Cerebellar cortex (tissue), 1 donor: ENCODE measurements at places on chromosomes 2 and 18.
A peak's percentile ranks its signal among the peaks of the same experiment; 100 is the strongest.

DNA sequence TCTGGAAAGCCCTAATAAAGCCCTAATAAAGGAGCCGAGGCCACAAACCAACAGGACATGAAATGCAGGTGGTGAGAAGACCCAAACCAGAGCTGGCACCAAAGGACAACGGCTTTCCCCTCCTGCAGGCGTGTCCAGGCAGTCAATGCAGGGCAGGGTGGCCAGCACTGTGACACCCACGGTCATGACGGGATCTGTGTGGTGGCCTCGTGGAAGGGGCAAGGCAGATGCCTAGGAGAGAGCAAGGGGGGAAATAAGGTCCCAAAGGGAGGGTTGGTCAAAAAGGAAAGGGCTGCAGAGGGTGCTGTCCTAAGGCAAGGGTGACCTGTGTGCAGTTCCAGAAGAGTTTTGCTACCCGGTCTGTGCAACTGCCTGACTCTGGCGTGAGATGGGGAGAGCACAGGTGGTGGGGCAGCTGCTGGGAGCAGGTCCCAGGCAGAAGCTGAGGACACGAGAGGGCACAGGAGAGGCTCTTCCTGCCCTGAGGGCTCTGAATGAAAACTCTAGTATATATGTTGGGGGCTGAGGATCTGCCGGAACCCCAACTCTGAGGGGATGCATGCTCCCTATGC lies 156.7 kb downstream of the TPO start:
- no peak for DNase-seq

GRCh38 chr18:76720683-76721082 lies 101.7 kb upstream of the ZNF236 start:
- DNase-seq, result no peak

- DNase-seq, result peak; percentile 20
Measured at GRCh38 chr2:236752096-236752495, 182.5 kb downstream of the ACKR3 start.

GRCh38 chr18:4077721-4078120 lies 377.4 kb downstream of the DLGAP1 start:
- no peak for DNase-seq

DNA sequence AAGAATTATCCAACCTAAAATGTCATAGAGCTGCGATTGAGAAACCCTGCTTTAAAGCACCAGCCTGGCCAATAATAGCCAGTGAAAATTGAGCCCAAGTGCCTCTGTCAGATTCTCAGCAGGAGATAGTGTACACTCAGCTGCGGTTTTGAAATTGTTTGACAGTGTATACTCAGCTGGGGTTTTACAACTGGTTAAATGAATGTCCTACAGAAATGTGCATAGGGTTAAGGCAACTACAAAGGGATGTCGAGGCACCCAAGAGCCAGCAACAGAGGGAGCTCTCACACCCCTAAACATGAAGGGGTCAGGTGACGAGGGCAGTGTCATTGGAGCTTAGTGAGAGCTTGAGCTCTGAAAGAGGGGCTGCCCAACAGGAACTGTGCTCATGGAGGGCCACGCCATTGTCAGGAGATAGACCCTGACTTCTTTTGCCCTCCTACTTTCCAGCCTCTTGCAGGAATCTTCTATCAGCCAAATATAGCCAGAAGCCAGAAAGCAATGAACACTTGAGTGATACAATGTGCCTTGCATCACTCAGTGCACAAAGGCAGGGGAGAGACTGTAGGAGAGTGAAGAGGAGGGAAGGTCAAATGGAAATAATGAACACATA lies 15.1 kb downstream of the ACTG2 start:
- no peak for DNase-seq

- DNase-seq, result peak; percentile 27
Measured at GRCh38 chr2:143686585-143687164, 557.5 kb downstream of the ARHGAP15 start.

DNA sequence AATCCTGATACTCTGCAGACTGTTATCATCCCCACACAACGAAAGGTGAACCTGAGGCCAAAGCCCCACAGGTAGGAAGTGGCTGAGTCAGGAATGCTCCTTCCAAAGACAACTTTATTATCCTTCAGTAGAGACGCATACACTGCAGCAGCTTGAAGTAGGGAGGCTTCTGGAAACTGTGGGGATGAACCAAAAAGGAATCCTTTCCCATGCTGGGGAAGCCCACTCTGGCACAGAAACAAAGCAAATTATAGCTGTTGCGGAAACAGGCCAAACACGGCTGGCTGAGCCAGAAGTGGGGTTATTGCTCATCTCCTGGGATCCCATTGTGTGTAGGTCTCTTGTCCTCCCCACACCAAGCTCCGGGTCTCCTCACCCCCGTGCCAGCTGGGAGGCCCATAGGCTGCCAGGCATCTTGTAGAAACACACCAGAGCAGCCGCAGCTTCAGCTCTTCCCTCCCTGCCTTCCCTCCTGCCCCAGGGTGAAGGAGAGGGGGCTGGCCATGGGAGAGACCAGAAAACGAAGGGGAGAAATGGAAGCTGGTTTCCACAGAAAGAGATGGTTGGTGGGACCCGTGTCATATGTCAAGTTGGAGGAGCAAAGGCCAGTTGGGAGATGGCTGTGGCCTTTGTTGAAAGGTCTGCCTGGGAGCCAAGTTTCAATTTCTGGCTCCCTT lies 176.9 kb upstream of the NABP1 start:
- DNase-seq, result no peak

- DNase-seq, result no peak
Measured at GRCh38 chr18:22932885-22933205, 283 bp upstream of the RBBP8 start.

DNA sequence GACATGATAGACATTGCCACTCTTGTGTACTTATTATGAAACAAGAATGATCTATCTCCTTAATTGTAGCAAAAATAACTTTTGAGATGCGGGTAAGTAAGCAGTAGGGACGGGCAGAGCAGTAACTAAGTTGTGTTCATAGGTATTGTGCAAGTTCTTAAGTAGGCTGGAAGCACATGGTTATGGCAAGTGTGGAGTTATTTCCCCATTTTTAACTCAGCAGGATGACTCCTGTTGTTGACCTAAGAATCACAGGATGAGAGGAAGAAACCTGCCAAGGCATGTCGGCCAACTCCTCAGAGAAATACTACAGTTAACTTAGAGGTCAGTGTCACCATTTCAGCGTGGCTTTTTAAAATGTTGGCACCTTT lies 51.1 kb upstream of the FN1 start:
- no peak for DNase-seq

GRCh38 chr2:130911482-130911881 lies 74.8 kb downstream of the ARHGEF4 start:
- no peak for DNase-seq

DNA sequence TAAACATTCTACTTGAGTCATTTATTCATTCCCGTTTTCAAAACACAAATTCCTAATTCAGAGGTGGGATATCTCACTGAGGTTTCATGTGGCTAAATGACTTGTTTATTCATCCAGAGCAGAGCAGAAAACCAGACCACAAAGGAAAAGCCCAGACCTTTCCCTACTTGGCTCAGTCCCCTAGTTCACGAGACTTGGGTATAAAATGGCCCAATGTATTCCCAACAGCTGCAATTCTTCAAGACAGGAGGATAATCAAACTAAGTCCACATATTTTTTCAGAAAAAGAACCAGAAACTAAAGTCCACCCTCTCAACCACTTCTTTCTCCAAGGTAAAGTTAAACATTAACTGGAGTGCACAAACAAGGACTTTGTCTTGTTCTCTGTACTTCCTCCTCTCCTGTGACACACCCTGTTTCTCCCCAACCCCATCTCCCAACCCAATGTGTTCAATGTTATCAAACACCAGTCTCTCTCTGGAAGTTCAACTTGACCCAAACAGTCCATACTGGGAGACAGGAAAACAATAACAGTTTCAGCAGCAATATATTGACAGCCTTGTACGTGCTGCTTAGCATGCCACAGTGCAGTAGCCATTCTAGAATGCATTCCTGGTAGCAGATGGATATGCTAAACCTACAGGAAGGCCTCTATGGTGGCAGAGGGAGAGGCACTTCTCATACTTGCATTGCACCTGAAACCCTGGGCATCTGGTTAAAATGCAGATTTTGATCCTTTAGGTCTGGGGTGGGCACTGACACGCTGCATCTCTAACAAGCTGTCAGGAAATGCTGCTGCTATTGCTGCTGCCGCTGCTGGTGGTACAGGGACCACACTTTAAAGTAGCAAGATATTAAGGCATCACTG lies 110.7 kb downstream of the INO80D start:
- DNase-seq, result no peak

- no peak for DNase-seq
Measured at GRCh38 chr18:49431165-49431962, 29.1 kb downstream of the DYM start.

DNA sequence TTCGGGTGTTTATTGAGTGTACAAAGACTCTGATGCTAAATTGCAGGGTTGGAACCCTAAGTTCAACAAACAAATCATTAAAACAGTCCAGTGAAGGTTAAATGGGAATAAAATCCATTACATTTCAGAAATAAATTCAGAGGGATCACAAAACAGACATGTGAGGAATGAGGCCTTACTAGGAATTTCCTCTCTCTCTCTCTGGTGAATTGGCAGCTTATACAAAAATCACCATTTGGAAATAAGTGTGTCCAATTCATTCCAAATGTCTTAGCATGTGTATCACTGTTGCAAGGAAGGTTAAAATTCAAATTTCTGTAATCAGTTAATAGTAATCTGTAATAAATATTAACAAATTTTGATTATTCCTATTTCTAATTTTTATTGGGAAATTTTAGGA lies 228.6 kb upstream of the PXDN start:
- no peak for DNase-seq

GRCh38 chr2:176103194-176103593 lies 3.6 kb downstream of the HOXD12 start:
- no peak for DNase-seq

DNA sequence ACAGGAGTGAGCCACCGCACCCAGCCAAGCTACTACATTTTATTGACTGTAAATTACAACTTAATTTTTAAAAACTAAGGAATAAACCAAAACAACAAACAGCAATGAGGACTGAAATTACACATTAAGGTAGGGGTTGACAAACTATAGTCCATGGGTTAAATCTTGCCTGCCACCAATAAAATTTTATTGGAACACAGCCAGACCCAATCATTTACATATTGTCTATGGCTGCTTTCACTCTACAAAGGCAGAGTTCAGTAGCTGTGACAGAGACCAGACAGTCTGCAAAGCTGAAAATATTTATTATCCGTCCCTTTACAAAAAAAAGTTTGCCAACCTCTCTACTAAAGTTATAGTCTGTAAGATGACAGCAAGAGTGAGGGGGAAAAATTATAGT lies 24.3 kb upstream of the UGP2 start:
- DNase-seq, result no peak

DNA sequence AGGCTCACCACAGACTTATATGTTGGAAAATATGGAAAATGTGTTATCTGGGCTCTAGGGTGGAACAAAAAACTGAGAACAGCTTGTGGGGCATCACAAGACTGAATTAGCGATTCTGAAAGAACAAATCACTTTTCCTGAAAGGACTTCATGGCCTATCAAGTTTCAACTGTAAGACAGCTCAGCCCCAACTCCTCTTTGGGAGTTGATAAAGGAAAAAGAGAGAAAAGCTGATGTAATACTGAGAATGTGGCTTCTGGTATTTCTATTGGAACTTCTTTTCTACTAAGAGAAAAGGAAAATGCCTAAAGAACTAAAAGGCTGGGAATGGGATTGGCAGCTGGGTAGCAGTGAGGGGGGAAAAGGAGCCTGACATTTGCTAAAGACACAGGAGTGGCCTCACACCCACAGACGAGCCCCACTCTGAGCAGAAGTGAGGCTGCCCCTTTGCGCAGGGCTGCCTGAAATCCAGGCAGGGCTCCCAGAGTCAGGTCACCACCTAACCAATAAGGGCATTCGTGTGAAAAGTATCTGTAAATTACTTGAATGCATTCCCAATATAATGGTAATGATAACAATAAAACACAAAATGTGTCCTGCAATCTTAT lies 75.6 kb downstream of the LRP2 start:
- no peak for DNase-seq

DNA sequence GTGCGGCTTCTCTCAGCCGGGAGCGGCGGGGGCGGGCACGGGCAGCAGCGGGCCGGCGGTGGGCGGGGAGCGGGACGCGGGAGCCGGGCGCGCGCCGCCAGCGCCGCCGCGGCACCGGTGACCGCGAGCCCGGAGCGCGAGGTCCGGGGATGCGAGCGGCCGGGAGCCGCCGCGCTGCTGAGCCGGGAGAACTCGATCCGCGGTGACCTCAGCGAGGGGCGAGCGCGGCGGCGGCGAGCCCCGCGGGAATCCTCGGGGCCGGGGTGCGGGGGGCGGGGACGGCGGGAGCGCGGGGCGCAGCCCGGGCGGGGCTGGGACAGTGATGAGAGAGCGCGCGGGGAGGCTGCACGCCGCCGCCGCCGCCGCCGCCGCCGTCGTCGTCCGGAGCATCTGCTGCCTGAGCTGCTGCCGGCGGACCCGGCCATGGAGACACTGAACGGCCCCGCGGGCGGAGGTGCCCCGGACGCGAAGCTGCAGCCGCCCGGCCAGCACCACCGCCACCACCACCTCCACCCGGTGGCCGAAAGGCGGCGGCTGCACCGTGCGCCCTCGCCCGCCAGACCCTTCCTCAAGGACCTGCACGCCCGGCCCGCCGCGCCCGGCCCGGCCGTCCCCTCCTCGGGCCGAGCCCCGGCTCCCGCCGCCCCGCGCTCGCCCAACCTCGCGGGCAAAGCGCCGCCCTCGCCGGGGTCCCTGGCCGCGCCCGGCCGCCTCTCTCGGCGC lies at the start of gene MTCL1:
TSS of gene MTCL1 (plus strand) at position 319 of the 723 bp plus-strand sequence. CDS start at position 424, 105 bp downstream.
- DNase-seq, result peak; percentile 47

DNA sequence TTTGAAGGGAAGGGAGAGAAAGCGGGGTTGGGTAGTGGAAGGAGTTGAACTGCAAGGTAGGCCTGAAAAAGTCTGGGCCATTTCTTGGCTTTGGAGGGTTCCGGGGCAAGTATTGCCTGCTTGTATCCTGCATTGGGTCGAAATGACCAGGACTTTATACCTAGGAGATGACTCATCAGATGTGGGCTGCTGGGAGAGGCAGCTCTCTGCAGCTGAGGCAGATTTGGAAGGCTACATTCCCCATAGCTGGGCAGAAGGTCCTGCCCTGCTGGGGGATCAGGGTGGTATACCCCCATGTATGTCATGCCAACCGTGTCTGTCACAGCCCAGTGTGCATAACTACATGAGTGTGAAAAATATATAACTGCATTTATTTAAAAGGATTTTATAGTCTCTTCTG lies 171.8 kb upstream of the SPRED2 start:
- no peak for DNase-seq

GRCh38 chr18:51132256-51132935 lies 65.1 kb downstream of the MEX3C start:
- DNase-seq, result no peak

GRCh38 chr2:39033980-39034379 lies 86.9 kb downstream of the SOS1 start:
- DNase-seq, result no peak

DNA sequence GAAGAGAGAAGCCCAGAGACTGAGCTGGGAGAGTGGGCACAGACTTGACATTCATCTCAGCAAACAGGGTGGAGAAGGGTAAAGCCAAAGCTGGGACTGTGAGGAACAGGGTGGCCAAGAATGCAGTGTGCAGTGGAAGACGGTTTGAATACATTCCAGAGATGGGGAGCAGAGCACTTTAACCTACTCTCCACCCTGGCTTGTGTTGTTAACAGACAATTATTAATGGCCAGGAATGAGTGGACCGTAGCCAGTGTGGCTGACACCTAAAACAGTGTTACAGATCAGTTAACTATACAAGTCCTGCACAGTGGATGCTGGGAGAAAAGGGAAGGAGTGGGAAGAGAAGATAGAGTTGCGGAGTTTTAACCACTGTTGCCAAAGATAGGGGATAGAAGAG lies 7.4 kb upstream of the NAB1 start:
- DNase-seq, result no peak
